ENCODE measurements at places on chromosomes 1 and 21. TPM values are rescaled to one million over a fixed set of nuclear protein-coding genes. Genes with fewer than 3 reads are reported as not detected.
A peak's percentile ranks its signal among the peaks of the same experiment; 100 is the strongest.

GRCh38 chr21:46183910-46184624 lies at the start of gene SPATC1L:
SPATC1L (minus strand) TSS chr21:46184459; CDS start chr21:46182816, 1,643 bp downstream.
- no peaks in the 10 kb centered on the region for H3K27me3 ChIP-seq
- H3K4me1 ChIP-seq, result peaks cover 34% of the 10 kb centered on the region
- peak; percentile 69 for DNase-seq
- peak within 1 kb of the TSS; percentile 98 for H3K27ac ChIP-seq
- H3K36me3 ChIP-seq, result peaks cover 7% of the 10 kb centered on the region
- peak within 1 kb of the TSS; percentile 94 for H3K4me3 ChIP-seq

- H3K27ac ChIP-seq, result no peak overlapping the region
- H3K27me3 ChIP-seq, result no peaks in the 10 kb centered on the region
- no peak overlapping the region for H3K4me3 ChIP-seq
- no peak for DNase-seq
Measured at GRCh38 chr1:227905573-227906487, 41.9 kb downstream of the WNT9A start.

DNA sequence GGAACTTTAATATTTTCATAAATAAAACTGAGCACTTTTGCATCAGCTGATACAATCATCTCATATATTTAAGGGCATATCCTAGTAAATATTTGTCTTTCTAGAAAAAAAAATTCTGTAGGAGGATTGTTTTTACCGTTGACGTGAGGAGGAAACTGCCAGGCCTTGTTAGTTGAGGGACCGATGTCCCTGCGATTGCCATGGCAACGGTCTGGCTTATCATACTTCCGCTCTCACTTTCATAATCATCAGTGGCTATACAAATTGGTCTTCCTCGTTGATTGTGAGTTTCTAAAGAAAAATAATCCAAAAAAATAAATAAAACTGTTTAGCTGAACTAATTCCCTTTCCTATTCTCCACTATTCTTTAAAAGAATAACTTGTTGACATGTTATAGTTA lies 69.3 kb upstream of the ANGPTL3 start:
- no peak overlapping the region for H3K27ac ChIP-seq
- H3K4me3 ChIP-seq, result no peak overlapping the region
- H3K36me3 ChIP-seq, result peaks cover 12% of the 10 kb centered on the region
- DNase-seq, result no peak
- no peaks in the 10 kb centered on the region for H3K27me3 ChIP-seq
- H3K4me1 ChIP-seq, result peaks cover 16% of the 10 kb centered on the region

- no peak for DNase-seq
- H3K27me3 ChIP-seq, result no peaks in the 10 kb centered on the region
Measured at GRCh38 chr1:115170377-115170776, 81.1 kb upstream of the TSPAN2 start.

DNA sequence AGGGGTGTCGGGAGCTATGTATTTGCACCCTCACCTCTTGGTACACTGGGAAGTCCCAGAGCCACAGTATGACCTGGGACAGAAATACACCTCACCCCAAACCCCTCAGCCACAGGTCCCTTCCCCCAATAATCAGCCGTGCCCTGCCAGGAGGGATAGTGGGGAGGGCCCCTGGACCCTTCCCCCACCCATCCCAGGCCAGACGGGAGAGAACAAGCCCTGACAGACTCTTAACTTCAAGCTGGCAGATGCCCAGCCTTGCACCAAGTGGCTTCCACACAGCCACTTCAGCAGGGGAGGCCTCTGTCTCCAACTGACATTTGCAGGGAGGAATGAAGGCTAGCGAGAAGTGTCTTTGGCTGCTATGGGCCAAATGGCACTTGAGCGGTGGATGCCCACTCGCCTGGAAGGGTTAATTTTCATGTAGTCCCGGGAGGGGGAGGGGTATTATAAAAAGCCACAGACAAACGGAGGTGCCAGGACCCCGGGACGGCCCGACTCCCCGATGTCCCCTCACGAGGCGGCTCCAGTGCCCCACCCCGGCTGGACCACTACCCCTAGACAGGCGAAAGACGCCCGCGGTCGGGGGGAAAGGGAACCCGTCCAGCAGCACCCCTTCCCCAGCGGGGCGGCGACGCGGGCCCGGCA lies 495 bp downstream of the SYNC start:
- H3K36me3 ChIP-seq, result no peaks in the 10 kb centered on the region
- DNase-seq, result no peak
- peak overlapping the region; percentile 70 for H3K4me3 ChIP-seq
- H3K4me1 ChIP-seq, result peaks cover 13% of the 10 kb centered on the region
- no peak overlapping the region for H3K27ac ChIP-seq

- peaks cover 18% of the 10 kb centered on the region for H3K4me1 ChIP-seq
- H3K4me3 ChIP-seq, result no peak overlapping the region
- DNase-seq, result no peak
- H3K27ac ChIP-seq, result peak overlapping the region; percentile 60
- H3K27me3 ChIP-seq, result no peaks in the 10 kb centered on the region
Measured at GRCh38 chr21:34157521-34157920, 84.1 kb downstream of the MRPS6 start.

DNA sequence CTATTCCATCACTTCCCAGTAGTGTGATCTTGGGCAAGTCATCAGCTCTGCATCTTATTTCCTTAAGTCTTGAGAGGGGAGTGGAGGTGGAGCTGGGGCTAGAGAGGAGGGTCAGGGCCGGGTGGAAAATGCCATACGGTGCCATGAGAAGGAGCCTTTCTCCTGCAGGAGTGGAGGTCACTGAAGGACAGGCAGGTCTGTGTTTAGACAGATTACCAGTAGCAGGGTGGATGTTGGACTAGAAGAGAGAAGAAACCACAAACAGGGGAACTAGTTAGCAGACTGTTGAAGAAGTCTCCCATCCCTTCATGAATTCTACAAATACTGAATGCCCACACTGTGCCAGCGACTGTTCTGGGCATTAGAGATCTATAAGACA lies 13.9 kb upstream of the CPT2 start:
- no peak overlapping the region for H3K27ac ChIP-seq
- H3K27me3 ChIP-seq, result peaks cover 16% of the 10 kb centered on the region
- peaks cover 5% of the 10 kb centered on the region for H3K4me1 ChIP-seq
- no peaks in the 10 kb centered on the region for H3K36me3 ChIP-seq
- H3K4me3 ChIP-seq, result no peak overlapping the region

GRCh38 chr1:103191327-103191726 lies 83.0 kb upstream of the COL11A1 start:
- H3K36me3 ChIP-seq, result no peaks in the 10 kb centered on the region
- no peaks in the 10 kb centered on the region for H3K27me3 ChIP-seq
- H3K27ac ChIP-seq, result no peak overlapping the region
- no peaks in the 10 kb centered on the region for H3K4me1 ChIP-seq

- no peaks in the 10 kb centered on the region for H3K27me3 ChIP-seq
- H3K27ac ChIP-seq, result no peak overlapping the region
- H3K36me3 ChIP-seq, result no peaks in the 10 kb centered on the region
- DNase-seq, result no peak
Measured at GRCh38 chr1:154468535-154469250, 33.3 kb upstream of the TDRD10 start.

GRCh38 chr1:155177192-155177917 lies 3.7 kb downstream of the TRIM46 start:
- no peak for DNase-seq
- H3K4me1 ChIP-seq, result peaks cover 24% of the 10 kb centered on the region
- no peak overlapping the region for H3K27ac ChIP-seq

DNA sequence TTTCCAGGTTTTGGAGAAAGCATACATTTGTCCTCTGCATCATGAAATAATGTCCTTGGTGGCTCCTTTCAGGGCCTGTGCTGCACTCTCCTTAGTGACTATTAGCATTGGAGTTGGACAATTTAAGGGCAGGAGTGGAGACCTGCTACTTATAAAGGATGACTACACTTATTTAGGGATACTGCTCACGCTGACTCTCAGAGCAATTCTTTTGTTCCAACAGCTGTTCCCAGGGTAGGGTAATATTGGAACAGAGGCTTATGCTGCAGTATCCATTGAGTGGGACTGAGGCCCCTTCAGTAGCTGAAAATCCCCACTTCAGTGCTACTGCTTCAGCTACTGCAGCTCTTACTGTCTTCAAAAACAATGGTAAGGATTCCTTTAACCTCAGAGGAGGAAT lies 84.6 kb downstream of the GPR88 start:
- no peak overlapping the region for H3K4me3 ChIP-seq
- peaks cover 6% of the 10 kb centered on the region for H3K4me1 ChIP-seq
- H3K36me3 ChIP-seq, result no peaks in the 10 kb centered on the region
- H3K27ac ChIP-seq, result no peak overlapping the region
- DNase-seq, result no peak
- H3K27me3 ChIP-seq, result no peaks in the 10 kb centered on the region

DNA sequence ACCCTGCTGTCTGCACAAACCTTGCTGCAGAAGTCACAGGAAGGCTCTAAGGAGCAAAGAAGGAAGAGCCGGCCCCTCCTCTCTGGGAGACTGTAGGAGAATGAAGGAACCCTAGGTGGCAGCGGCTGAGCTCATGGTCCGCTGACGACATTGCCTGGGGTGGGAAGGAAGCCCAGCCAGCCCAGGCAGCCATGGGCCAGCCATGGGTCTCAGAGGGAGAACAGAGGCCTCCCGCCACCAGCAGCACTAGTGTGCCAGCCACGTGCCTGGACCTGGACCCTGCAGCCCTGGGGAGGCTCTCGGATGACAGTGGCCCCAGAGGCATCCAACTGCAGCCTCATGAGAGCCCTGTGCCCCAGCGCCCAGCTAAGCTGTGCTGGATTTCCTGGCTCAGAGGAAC lies 49.2 kb upstream of the POFUT2 start:
- peaks cover 18% of the 10 kb centered on the region for H3K4me1 ChIP-seq
- H3K36me3 ChIP-seq, result no peaks in the 10 kb centered on the region
- no peak for DNase-seq
- no peak overlapping the region for H3K27ac ChIP-seq
- H3K4me3 ChIP-seq, result no peak overlapping the region
- H3K27me3 ChIP-seq, result peaks cover 3% of the 10 kb centered on the region

DNA sequence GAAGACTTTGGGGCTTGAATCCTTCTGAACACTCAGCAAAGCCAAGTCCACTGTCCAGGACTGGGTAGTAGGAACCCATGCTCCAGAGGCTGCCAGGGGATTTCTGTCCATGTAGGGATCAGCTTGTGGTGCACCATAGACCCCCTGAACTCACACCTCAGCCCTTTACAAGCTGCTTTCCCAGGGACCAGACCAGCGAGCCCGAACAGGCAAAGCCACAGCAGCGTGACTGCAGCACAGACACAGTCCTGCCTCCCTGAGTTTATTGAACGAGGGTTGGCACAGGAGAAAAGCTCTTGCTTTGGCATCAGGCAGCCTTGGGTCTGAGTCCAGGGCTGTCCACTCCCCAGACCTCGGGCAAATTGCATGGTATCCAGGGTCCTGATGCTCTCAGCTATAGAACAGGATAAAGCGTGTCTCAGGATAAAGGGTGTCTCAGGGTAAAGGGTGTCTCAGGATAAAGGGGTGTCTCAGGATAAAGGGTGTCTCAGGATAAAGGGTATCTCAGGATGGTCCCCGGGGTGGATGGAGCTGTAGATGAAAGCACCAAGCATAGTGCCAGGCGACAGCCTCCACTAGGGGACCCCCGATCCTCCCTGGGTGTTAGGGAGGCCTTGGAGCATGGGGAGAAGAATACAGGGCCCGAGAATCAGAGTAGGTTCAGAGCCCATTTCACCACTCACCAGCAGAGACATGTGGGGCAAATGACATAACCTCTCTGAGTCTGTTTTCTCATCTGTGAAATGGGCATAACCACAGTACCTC lies 648.8 kb downstream of the NPHP4 start:
- no peak overlapping the region for H3K27ac ChIP-seq
- peaks cover 77% of the 10 kb centered on the region for H3K36me3 ChIP-seq
- DNase-seq, result no peak
- no peaks in the 10 kb centered on the region for H3K4me1 ChIP-seq
- H3K4me3 ChIP-seq, result no peak overlapping the region

DNA sequence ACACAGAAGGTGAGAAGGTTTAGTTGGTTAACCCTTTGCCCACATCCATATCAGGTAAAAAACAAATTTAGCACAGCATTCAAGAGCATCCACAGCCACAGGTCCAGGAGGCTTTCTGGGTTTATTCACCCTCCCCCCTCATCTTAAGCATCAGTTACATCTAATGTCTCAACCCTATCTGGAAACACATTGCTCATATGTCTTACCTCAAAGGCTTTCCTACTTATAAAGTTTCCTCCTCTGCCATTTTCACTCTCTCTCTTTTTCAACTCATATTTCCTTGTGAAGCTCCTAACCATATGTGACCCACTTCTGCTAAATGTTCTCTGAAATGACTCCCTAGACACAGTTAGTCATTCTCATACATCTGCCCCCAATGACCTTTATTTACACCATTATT lies 47.9 kb upstream of the RUNX1 start:
- no peaks in the 10 kb centered on the region for H3K27me3 ChIP-seq
- no peak overlapping the region for H3K4me3 ChIP-seq
- no peaks in the 10 kb centered on the region for H3K4me1 ChIP-seq
- DNase-seq, result no peak

DNA sequence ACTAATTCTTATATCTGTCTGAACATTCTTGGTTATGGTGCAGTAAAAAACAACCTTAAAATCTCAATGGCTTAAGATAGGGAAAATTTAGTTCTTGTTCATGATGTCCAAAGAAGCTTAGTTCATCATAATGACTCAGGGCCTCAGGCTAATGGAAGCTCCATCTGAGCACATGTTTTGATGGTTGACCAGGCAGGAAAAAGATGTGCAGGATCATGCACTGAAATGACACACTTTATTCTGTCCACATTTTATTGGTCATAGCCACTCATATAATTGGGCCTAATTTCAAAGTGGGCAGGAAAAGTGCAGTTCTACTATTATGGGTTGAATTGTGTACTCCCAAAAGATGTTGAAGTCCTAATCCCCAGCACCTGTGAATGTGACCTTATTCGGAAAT lies 198.2 kb downstream of the CENPF start:
- H3K27me3 ChIP-seq, result no peaks in the 10 kb centered on the region
- no peak for DNase-seq
- no peaks in the 10 kb centered on the region for H3K4me1 ChIP-seq
- no peaks in the 10 kb centered on the region for H3K36me3 ChIP-seq
- no peak overlapping the region for H3K4me3 ChIP-seq

GRCh38 chr21:24594082-24594481 lies 1013.2 kb downstream of the MRPL39 start:
- no peak overlapping the region for H3K4me3 ChIP-seq
- H3K4me1 ChIP-seq, result no peaks in the 10 kb centered on the region
- H3K27ac ChIP-seq, result no peak overlapping the region
- H3K27me3 ChIP-seq, result peaks cover 41% of the 10 kb centered on the region
- peak; percentile 15 for DNase-seq
- peaks cover 26% of the 10 kb centered on the region for H3K36me3 ChIP-seq

- no peak for DNase-seq
- peaks cover 5% of the 10 kb centered on the region for H3K36me3 ChIP-seq
- no peaks in the 10 kb centered on the region for H3K27me3 ChIP-seq
- no peak overlapping the region for H3K4me3 ChIP-seq
- no peak overlapping the region for H3K27ac ChIP-seq
- peaks cover 49% of the 10 kb centered on the region for H3K4me1 ChIP-seq
Measured at GRCh38 chr1:164662462-164662861, 103.5 kb downstream of the PBX1 start.

- peaks cover 28% of the 10 kb centered on the region for H3K4me1 ChIP-seq
- no peak overlapping the region for H3K27ac ChIP-seq
- no peaks in the 10 kb centered on the region for H3K36me3 ChIP-seq
- no peak for DNase-seq
Measured at GRCh38 chr1:198258491-198258890, 101.7 kb downstream of the NEK7 start.

SPATA45 gene
- 0.73 TPM for total RNA-seq

FCRL6 gene
- not detected for total RNA-seq

CCDC27 gene
- 0.13 TPM for total RNA-seq
